Activated CD4-positive, alpha-beta T cell treated with anti-CD3 and anti-CD28 coated beads, Interleukin-2, amount 50 U/mL, for 1 hour (primary cell): ENCODE measurements at places on chromosomes 6 and 20.
A peak's percentile ranks its signal among the peaks of the same experiment; 100 is the strongest.

GRCh38 chr6:3727593-3728108 is 23.9 kb downstream of the PXDC1 start:
- DNase-seq: no peak

- peak; percentile 24 for DNase-seq
Measured at GRCh38 chr6:29653452-29654038, 3.3 kb upstream of the MOG start.

- DNase-seq: no peak
Measured at GRCh38 chr6:1321738-1322137, 9.8 kb downstream of the FOXQ1 start.

DNA sequence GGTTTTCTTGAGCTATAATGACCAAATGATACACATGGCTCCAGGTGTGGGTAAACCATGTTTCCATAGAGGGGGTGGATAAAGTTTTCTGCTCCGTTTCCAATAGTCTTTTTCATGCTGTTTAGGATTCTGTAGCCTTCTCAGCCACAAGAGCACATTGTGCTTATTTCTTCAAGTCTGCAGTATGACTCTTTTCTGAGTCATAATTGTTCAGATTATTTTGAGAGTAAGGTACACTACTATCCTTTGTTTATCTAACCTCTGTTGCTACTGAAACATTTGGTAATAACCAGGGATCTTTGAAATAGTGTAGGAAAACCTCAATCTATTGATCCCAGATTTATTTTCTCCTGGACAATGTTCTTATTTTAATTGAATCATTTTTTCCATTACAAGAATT is 247.9 kb upstream of the BMP2 start:
- no peak for DNase-seq

DNA sequence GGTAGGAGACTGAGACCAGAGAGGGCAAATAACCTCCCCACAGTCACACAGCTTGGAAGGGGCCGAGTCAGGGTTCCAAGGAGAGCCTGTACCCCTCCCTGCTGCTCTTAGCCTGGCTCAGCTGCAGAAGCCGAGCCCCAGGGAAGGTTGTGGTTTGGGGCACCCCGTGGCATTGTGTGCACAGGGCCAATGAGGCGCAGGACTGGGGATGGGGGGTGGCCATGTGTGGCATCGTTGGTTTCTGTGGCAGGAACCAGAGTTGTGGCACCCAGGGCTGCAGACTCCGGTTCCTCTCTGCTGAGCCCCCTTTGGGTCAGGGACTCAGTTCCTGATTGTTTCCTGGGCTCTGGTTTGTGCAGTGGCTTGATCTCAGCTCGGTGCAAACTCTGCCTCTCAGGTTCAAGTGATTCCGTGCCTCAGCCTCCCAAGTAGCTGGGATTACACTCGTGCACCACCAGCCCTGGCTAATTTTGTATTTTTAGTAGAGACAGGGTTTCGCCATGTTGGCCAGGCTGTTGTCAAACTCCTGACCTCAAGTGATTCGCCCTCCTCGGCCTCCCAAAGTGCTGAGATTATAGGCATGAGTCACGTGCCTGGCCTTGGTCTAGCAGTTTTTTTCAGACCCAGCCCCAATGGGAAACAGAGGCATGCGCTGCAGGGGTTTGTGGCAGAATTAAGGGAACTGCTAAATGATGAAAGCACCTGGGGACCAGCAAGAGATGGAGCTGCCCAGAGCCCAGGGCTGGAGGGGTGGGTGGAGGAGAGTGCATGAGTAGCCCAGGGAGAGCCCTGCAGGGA is 221.0 kb upstream of the SULF2 start:
- no peak for DNase-seq

DNA sequence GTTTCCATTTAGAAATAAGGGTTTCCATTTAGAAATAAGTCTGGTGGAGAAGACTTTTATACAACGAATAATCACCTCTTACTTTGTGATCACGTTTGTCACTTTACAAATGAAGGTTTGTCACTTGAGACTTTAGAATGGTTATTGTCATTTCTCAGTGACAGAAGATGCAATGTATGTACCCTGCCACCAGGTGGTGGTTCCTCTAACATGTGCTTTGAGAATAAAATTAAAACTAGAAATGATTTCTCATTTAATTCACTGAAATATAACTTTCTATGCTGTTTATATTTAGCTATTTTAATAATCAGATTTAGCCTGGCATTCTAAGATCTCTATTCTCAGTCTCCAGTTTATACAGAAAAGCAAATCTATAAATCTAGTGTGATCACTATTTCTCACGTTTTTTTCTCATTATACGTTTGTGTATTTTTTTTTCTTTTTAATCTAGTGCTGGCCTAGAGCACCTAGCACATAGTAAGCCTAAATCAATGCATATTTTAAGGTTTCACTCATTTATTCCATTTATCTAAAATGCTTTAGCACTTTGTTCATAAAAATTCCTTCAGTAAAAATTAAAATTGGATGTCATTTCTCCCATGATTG is 57.4 kb upstream of the TFAP2D start:
- no peak for DNase-seq

DNA sequence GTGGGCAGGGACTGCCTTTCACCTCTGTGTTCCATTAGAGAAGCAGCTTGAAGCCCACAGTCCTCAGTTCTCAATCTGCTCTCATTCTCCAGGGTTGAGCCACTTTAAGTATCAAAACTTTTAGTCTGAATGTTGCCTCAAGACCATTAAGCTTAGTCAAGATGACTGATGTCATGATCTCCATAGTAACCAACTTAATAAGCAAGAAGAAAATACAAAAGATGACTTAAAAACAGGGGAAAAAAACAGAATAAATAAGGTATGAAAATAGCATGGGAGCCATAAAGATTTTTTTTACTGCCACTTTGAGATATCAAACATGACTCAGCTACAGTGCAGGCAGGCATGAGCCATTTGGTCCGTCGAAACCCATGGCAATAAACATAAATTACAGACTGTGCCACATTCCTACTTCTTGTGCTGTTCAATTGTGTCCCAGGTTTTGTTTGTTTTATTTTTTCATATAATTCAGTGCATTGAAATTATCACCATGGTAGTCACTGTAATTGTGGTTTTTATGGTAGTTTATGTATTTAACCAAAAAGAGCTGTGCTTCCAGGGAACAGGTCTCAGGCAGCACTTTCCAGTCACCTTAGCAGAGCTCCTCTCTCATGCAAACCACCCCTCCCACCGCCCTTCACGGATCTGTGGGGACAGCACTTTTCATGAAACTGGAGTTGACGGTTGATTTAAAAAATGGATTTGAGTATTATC is 156.5 kb upstream of the INSM1 start:
- DNase-seq: no peak

DNA sequence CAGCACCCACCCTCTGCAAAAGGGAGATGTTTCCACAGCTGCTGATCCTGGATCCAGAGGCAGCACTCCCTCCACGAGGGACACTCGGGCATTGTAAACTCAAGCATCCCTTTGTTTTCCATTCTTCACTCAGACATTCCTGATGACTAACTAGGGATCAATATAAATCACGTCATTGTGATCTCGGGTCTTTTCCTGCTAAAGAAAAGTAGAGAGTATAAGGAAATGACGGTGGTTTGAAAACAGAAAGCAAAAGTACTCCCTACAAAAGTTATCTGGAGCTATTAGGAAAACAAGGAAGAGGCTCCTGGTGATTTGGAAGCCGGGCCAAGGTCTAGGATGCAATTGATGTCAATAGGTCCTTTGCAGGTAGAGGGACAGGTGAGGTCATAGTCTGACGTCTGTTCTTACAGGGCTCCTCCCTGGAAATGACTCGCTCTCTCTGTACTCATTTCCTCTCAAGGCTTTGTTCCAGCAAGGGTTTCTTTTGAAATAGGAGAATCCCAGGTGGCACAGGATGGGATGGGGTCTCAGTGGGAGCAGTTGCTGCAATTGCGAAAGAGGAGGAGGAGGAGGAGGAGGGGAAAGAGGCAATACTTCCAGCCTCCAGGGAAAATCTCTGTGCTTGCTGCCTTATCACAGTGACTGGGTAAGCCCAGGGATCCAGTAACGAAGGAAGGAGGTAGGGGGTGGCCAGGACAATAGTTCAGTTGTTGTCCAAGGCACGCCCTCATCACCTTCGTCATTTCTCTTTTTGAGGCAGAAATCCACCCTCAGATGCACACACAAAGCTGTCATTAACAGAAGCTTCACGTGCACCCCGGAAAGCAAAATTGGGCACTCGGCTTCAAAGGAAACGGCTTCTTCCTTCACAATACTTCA is 222.8 kb downstream of the LY86 start:
- DNase-seq: peak; percentile 38

- DNase-seq: no peak
Measured at GRCh38 chr20:23302386-23302785, 48.2 kb upstream of the NXT1 start.

GRCh38 chr6:63600136-63600535 is 27.9 kb downstream of the LOC128125822 start:
- DNase-seq: no peak

DNA sequence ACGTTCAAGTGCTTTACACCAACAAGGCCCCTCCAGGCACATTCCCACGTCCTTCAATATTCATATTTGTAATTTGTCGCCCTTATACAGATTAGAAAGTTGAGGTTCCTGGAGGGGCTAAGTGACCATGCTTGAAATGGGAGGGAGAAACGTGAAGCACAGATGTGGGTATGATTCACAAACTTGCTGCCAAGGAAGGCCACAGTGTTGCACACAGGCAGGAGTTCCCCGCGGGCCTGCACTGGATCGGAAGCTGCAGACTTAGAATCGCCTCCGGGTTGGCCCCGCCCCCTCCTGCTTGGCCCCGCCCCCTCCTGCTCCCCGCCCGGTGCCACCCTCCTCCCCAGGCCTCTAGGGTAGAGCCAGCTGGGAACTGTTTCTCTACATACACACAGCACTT is 58.2 kb upstream of the QKI start:
- no peak for DNase-seq
